ENCODE measurements at places on chromosomes 11 and 22. TPM values are rescaled to one million over a fixed set of nuclear protein-coding genes. Genes with fewer than 3 reads are reported as not detected.
A peak's percentile ranks its signal among the peaks of the same experiment; 100 is the strongest.

TMEM25 gene
- total RNA-seq: 20.9 TPM

KCNJ1 gene
- 0.13 TPM for total RNA-seq

FOSL1 gene
- total RNA-seq: 5.6 TPM

DNA sequence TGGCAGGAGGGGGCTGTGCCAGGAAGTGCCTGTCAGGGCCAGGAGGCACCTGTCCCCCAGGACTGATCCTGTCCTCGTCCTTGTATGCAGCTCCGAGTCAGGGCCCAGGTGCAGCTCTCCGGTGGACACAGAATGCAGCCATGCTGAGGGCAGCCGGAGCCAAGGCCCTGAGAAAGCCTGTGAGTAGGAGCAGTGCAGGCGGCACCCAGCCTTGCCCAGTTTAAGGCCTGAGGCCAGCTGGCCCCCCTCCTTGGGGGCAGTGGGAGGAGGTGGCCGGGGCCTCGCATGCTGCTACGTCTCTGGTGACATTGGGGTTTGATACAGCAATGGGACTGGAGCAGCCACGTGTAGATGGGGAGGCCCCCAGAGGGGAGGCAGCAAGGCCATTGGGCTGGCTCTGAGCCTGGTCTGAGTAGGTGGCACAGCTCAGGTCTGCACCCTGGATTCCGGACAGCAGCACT lies 34.9 kb downstream of the SBF1 start:
- DNase-seq: no peak

DNA sequence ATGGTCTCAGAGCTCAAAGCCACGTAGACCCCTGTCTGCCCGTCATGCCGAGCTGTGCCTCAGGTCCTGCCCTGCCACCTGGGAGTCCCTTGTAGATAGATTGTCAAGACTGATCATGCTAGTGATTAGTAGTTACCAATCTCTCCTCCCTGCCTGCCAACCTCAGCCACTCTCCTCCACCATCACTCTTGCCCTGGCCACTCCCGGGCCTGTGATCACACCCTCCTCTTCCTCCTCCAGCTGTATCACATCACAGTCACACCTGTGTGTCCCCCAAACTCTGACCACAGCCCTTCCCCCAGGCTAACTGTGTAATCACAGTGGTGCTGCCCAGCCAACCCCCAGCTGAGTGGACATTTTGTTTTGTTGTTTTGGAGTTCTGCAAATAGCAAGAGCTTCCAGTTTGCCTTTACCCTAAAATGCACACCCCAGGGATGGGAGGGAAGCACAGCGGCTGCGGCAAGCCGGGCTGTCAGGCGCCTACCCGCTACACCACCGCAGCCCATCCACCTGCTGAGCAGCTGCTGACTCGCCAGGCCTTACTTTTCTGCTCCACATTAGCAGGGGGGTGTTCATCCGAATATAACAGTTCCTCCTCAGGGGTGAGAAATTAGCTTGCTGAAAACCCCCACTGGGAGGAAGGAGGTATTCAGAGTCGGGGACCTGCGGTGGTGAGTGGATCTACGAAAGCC lies 45.8 kb downstream of the LRFN4 start:
- no peak for DNase-seq

DNA sequence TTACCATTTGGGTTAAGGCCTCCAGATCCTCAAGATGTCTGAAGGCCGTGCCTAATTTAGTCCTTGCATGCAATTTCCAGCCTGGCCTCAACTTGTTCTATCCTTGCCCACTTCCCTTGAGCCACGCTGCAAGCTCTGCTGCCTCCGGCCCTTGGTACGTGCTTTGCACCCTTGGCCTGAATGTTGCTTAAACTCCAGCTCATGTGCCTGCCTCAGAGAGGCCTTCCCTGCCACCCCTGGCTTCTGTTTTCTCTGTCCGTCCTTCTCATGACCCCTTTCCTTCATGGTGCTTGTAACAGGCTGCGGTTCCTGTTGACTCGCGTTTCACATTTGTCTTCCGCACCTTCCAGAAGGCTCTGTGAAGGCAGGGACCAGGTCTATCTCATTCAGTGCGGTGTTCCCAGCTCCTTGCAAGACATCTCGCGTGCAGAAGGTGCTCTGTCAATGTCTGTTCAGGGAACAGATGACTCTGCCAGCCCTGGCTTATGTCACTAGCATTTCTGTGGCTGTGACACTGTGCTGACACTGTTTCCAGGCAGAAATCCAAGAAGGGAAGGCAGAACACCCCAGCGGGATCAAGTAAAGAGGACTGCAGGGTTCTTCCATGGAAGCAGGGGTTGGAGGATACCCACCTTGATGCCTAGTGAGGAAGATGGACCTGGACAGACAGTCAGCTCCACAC lies 61.8 kb downstream of the FBLN1 start:
- no peak for DNase-seq

DNA sequence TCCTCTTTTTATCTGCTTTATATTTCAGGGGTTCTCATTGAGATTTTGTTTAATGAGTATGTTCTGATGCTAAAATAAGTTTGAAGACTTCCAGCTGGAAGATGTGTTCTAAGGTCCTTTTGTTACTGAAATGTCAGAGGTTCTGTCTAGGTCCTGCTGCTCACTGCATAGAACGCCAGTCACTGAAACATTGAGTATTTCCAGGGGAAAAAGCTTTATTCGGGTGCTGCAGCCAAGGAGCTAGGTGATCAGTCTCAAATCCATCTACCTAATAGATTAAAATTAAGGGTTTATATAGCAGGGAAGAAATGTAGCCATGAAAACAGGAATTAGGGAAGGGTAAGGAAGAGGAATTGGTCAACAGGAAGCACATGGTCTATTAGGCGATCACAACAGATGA lies 19.7 kb downstream of the SVIP start:
- DNase-seq: no peak

GRCh38 chr11:92251980-92252379 lies 27.4 kb downstream of the FAT3 start:
- DNase-seq: no peak

DNA sequence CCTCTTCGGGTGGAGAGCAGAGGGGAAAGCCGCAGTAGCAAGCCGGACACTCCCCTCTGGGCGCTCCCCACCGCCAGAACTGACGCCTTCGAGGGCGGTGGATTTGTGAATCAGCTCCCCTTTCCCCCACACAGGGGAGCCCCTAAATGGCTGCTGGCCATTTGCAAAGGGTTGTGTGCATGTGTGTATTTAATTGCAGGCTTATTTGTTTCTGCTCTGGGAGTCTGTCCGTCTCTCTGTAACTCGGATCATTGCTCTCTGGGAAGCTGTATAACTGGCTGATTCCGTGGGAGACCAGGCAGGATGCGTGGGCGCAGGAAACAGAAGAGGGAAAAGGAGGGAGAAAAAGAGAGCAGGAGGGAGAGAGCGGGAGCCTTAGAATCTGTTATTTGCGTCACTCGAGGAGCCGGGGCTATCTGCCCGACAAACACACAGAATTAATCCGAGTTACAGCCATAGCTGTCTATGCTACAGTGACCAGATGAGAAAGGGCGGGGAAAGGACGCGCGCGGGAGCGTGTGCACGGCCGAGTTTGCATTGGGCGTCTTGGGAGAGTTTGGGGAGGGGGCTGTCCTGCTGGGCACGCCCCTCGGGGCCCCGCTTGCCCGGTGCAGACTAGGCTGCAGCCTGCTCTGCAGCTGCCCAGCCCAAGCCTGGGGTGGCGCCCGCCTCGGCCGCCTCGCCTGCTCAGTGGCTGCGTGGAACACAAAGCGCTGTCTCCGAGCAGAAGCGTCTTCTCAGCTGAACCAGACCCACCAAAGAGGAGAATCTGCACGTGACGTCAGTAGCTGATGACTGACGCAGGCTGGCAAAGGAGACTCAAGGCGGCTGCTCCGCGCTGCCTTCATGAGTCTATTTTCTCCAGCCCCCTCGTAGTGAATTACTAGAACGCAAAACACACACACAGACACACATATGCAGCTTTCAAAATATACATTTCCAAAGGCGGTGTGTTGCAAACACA lies 105.3 kb upstream of the HSD17B12 start:
- DNase-seq: no peak

GRCh38 chr11:17978553-17979287 lies 34.1 kb downstream of the SERGEF start:
- peak; percentile 62 for DNase-seq

GRCh38 chr11:93396316-93396715 lies 65.8 kb downstream of the DEUP1 start:
- no peak for DNase-seq

DNA sequence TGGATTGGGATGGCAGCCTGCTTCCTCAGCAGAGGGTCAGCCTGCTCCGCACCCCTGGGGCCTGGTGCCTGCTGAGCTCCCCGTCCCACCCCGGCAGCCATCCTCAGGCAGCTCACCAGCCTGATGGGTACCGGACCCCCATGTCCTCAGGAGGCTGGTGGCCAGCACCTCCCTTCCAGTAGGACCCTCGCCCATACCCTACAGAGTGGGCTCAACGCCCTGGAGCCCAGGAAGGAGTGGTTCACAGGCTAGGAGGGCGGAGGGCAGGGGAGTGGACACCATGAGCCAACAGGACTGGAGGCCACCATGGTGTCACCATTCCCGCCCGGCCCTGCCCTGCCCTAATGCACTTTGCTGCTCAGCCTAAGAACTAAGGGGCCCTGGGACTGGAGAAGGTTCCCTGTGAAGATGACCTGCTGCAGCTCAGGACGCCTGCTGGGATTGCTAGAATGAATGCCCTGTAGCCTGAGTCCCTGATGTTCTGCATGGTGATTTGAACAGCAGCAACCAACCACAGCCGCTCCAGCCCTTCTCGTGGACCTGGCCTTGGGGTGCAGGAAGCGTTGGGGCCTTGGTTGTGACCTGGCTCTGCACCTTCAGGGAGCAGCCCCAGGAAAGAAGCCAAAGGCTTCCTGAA lies 1080.8 kb downstream of the BRD1 start:
- no peak for DNase-seq

DNA sequence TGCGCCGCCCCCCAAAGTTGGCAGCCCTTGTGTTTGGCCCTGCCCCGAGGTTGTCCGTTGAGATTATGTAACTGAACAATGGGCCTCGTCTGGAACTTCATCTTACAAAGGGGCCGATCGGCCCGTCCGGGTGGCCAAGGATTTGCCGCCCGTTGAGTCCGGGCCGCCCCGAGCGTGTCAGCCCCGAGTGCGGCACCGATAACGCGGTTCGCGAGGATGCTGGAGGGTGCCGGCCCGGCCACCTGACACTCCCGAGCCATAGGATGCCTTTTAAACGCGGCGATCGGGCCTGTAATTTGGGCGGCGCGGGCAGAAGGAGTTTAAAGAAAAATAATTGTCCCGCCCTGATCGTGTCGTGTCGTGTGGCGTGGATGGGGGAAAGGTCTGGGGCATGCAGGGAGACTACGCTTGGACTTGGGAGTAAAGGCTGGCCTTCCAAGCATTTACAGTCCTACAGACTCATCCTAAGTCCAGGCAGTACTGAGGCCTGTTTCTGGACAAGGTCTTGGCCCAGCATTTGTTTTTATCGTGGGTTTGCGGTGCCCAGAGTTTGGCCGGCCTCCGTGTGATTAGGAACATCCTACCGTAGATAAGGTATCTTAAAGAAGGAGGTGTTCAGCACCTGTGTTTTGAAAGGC lies 1.3 kb downstream of the WEE1 start:
- DNase-seq: peak; percentile 66

GRCh38 chr22:36753120-36753802 lies 22.7 kb downstream of the IFT27 start:
- peak; percentile 8 for DNase-seq

DNA sequence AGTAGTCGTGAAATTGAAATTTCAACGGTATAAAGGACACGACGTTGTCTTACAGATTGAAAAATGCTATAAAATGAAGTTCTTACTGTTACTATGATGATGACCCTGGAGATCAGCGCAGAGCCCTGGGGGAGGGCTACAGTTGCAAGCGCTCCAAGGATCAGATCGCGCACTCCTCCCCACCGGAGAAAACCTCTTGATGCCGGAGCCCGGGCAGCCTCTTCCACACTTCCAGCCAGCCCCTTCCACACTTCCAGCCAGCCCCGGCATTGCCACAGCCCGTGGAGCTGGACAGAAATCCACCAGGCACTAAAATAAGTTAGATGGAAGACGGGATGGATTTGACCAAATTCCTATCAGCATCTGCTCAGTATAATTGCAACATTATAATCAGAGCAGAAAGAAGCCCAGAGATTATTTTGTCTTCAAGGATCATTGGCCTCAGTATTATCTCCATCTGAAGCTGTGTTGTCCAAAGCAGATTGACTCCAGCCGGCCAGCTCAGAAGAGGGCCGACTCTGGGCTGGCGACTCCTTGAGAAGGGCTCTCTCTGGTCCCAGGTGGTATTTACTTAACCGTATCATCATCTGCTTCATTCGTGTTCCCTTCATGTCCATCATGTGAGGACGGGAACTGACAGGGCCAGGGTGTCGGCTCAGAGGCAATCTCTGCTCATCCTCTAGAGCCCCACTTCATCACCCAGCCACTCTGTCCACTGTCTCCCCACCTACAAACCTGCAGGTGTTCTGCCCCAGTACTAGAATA lies 777 bp upstream of the MICAL3 start:
- DNase-seq: peak; percentile 65

DNA sequence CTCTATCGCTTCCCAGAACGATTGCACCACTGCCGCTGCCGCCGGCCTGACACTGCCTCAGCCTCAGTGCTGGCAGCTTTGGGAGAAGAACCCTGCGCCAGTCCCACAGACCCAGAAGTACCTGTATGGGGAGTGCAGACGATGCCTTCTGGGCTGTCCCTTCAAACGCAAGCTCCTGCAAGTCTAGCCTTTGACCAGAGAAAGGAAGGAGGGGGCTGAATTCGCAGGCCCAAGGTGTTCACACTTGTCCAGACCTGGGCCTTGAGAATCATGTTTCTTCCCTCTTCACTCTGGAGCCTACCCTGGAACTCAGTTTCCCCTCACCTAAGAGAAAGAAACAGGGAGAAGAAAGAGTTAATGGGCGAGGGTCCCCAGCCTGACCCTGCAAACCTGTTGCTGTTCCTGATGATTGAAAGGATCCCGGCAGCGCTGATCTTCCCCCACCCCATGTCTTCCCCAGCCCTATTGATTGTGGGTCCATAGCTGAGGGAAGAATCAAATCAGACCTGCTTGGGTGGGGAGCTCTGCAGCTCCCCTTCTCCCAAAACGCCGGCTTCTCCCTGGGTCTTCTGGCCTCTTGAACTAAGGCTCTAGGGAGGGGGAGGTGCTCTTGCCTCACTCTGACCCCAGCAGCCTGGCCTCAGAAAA lies 786 bp upstream of the MCAM start:
- DNase-seq: peak; percentile 57

GRCh38 chr11:64599698-64600211 lies 8.7 kb downstream of the SLC22A12 start:
- DNase-seq: no peak

- no peak for DNase-seq
Measured at GRCh38 chr22:42655693-42656092, 6.5 kb upstream of the CYB5R3 start.

GRCh38 chr22:18075101-18075719 lies 2.6 kb upstream of the PEX26 start:
- DNase-seq: no peak

DNA sequence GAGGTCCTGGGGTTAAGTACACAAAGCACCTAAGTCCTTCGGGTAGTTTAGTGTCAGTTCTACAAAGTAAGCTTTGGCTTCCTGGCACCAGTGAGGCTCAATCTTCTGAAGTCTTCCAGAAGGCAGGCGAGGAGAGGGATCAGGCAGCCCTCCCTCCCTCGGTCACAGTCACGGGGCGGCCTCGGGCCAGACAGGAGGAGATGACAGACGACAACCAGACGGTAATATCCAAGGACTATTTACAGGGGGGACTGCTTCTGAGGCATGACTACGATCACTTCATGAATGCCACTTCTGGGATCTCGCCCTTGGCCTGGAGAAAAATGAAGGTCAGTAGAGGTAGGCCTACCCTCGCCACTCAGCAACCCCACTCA lies 383 bp upstream of the TMEM223 start:
- DNase-seq: no peak

- no peak for DNase-seq
Measured at GRCh38 chr11:109586789-109587188, 164.8 kb downstream of the C11orf87 start.

- DNase-seq: no peak
Measured at GRCh38 chr11:134589129-134589528, 177.1 kb upstream of the B3GAT1 start.

- no peak for DNase-seq
Measured at GRCh38 chr11:16843294-16843693, 104.8 kb downstream of the C11orf58 start.

Data from sciatic nerve (tissue), 2 donors.